ENCODE measurements at places on chromosomes 16 and 17.

DNA sequence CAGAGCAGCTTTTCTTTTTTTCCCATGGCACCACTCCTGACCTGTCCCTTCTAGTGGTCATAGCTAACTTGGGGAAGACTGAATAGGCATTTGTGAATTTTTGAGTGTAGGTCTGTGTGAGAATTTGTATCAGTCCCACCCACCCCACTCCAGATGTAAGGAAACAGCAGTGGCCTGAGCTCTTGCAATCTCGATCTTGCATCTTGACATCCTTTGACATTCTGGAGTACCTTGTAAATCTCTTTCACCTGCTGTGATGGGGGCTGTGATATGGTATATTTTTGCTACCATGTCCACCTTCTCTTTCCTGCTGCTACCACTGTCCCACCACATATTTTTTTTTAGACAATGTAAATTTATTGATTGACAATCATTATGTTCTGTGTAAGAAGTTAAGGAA is 289.3 kb downstream of the MAP2K6 start:
- DNase-seq: no peak

DNA sequence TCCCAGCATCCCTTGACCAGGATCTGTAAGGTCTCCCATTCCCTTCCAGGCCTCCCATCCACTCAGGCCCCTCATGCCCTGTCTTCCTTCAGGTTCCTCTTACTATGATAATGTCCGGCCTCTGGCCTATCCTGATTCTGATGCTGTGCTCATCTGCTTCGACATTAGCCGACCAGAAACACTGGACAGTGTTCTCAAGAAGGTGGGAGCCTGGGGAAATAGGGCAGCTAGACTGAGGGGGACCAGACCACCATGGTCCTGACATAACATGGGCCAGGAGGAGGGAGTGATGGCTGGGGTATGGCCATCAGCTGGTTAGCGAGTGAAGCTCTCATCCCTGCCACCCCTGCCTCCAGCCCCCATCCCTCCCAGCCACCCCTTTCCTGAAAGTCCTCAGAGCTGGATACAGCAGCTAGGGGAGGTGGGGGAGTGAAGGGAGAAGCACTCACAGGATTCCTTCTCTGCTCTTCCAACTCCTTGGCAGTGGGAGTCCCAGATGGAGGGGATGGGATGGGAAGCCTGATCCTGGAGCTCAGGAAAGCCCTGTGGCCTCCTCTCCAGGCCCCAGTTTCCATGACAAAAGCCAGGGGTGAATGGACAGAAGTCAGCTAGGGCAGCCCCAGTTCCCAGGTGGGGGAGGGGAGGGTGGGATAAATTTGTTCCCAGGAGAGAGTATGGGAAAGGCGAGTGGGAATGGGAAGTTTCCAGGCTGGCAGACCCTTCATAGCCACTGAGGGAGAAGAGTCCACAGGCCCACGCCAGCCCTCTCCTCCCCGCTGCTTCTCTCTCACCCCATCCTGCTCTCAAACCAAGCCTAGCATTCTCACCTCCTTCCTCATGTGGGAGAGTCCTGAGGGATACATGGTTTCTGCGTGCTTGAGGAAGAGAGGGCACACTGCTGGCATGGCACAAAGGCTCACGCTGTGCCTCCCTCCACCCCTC is 2.3 kb downstream of the RND2 start:
- no peak for DNase-seq

- DNase-seq: no peak
Measured at GRCh38 chr17:28760601-28761562, 17.1 kb downstream of the TRAF4 start.

DNA sequence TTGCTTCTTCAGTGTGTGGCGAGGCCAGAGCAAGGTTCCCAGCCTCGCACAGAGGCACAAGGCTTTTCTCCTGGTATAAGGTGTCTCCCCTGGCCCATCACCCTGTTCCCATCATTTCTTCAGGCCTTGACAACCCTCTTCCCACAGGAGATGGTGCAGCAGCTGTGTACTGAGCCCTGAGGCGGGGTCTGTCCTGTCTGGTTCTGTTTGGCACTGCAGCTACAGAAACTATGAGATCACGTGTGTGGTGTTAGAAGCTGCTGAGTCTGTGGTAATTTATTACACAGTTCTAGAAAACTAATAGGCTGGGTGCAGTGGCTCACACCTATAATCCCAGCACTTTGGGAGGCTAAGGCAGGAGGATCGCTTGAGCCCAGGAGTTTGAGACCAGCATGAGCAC is 7.2 kb downstream of the PLA2G15 start:
- DNase-seq: no peak
